Hematopoietic multipotent progenitor cell treated with erythropoietin and hydrocortisone succinate and interleukin-3 and kit ligand, for 15 days (in vitro differentiated cells): ENCODE measurements at places on chromosomes 4 and X.

DNA sequence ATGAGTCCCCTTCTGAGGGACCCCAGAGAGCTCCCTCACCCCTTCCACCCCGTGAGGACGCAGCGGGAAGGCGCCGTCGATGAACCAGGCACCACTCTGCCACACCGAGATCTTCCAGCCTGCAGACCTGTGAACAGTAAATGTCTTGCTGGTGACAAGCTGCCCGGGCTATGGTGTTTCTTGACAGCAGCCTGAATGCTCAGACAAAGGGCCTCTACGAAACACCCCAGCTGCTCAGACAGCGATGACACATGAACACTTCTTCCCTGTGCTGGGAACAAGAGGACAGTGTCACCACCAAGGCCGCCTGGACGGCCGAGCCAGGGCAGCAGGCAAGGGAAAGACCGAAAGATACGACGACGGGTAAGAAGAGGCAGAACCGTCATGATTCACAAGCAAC, 30.6 kb upstream of the GTPBP6 start:
- no peak for DNase-seq

GRCh38 chr4:81030061-81030980, at the start of gene BMP3:
Gene BMP3, plus strand, starts transcription at chr4:81030708. Its CDS starts 577 bp downstream, at chr4:81031285.
- DNase-seq = no peak

DNA sequence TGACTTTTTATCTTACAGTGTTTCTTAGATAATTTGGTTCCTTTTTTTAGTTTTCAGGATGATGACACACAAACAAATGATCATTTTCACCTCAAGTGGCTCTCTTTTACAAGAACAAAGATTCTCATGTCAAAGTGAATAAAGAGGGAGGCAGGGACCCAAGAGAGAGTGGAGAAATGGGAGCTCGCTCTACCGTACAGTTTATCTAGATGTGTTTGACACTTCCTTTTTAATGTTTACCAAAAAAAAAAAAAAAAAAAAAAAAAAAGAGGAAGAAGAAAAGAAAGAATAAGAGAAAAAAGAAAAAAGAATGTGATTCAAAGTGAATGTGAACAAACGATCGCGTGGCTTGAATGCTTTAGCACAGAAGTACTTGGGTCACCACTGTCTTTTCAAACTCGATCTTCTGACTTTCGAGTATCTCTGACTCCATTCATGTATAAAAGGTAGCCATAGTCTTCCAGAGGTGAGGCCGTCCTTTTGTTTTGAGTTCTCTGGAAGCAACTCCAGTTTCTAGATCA, 75.6 kb upstream of the GRXCR1 start:
- DNase-seq = no peak

- no peak for DNase-seq
These were observed 2.1 kb upstream of the GPC4 start for GRCh38 chrX:133417364-133417763.

- DNase-seq = no peak
These were observed 140.4 kb upstream of the WDFY3 start for GRCh38 chr4:85106805-85107336.

DNA sequence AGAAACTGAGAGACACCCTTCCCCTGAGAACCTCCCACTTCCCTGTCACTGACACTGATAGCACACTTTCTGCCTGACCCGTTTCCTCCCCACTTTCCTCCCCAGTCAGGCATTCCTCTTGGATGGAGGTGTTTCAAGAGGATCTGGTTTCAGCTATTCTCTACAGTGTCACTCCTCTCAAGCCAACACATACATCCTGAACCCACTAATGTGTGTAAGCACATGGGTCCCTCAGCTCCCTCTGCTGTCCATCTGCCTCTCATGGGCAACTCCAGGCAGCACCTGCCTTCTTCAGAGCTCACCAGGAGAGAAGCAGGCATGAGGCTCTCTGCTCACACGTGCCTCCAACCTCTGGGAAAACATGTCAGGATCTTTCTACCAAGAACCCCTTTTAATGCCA, 207.6 kb downstream of the NAF1 start:
- no peak for DNase-seq

- no peak for DNase-seq
These were observed 207.3 kb downstream of the MID1IP1 start for GRCh38 chrX:39008549-39008948.

DNA sequence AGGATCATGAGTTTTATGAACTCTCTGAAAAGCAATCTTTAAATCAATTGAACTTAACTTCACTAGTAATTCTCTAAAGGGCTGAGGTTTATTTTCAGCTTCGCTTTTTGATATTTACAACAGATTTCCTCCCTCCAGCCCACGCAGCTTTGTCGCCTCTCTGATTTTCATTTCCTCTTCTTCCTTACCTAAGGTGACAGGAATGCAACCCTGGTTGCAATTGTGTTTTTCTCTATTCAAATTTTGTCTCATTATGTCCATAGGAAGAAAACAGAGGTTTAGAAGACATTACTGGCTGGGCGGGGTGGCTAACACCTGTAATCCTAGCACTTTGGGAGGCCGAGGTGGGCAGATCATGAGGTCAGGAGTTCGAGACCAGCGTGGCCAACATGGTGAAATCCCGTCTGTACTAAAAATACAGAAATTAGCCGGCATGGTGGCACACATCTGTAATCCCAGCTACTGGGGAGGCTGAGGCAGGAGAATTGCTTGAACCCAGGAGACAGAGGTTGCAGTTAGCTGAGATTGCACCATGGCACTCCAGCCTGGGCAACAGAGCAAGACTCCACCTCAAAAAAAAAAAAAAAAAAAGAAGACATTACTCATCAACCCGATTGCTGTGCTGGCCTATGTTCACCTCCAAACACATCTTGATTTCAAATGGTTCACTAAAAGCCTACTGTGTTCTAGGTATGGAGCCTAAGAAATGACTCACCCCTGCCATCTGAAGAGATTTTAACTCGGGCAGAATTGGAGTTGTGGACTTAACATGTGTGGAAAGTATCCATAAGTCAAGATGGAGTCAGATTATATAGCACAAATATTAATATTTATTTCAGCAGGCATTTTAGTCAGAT, 36.8 kb downstream of the VSIG4 start:
- DNase-seq = no peak

DNA sequence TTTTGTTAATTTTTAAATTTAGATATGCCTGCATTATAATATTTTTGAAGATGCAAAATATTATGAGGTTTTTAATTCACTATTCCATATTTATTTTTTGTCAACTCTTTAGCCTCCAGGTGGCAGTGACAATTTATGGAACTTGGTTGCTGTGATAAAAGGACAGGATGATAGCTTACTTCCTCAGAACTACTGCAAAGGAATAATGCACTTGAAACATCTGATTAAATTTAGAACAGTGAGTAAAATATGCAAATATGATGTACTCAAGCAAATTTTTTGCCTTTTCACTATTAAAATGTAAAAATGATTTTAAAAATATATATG, 45.1 kb downstream of the SPATA4 start:
- no peak for DNase-seq

- no peak for DNase-seq
These were observed 7.7 kb downstream of the GAK start for GRCh38 chr4:924107-925096.

GRCh38 chrX:115968436-115969252, 201.9 kb upstream of the AGTR2 start:
- DNase-seq = no peak

DNA sequence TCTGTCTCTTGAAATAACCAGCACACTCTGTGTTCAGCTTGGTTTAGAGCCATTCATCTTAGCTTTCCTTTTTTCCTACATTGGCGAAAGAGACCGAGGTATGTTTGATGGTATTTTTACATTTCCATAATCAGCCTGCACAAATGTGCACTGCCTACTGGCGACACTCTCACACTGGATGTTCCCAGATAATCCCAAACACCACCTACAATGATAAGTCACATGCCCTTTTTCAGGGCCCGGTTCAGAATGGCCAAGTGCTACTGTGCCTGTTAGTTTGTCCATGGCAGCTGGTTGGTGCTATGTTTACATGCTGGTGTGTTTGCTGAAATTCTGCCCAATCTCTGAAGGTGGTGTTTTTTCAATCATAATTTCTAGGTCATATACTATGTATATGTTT, 80.8 kb upstream of the NR3C2 start:
- DNase-seq = no peak

- DNase-seq = no peak
These were observed 851.6 kb downstream of the CENPC start for GRCh38 chr4:66693694-66694093.

GRCh38 chrX:17633546-17633945, 103.7 kb upstream of the SCML1 start:
- no peak for DNase-seq

- DNase-seq = no peak
These were observed 69.2 kb downstream of the ZNF732 start for GRCh38 chr4:236028-236427.

GRCh38 chr4:186623546-186623945, 68.2 kb upstream of the MTNR1A start:
- DNase-seq = no peak

DNA sequence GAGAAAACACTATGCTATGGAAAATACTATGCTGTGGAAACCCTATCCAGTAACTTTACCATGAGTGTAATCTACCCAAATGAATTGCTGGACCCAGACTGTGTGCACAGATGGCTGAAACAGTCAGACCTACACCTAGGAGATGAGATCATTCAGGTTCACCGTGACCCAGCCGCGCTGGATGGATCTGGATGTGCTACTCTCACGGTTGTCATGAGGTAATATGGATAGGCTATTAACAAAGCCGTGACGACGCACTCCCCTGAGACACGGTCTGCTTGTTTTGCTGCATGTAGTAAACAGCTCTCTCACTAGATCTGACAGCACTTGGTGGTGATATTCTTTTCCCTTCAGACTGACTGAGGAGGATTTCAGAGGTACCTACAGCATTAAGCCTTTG, 832.5 kb upstream of the GRID2 start:
- no peak for DNase-seq

- no peak for DNase-seq
These were observed 62.4 kb downstream of the AFF2 start for GRCh38 chrX:148562846-148563245.

- DNase-seq = no peak
These were observed 24.6 kb upstream of the NAP1L2 start for GRCh38 chrX:73239242-73239641.

GRCh38 chr4:46844325-46844917, 64.6 kb downstream of the COX7B2 start:
- peak; percentile 49 for DNase-seq

DNA sequence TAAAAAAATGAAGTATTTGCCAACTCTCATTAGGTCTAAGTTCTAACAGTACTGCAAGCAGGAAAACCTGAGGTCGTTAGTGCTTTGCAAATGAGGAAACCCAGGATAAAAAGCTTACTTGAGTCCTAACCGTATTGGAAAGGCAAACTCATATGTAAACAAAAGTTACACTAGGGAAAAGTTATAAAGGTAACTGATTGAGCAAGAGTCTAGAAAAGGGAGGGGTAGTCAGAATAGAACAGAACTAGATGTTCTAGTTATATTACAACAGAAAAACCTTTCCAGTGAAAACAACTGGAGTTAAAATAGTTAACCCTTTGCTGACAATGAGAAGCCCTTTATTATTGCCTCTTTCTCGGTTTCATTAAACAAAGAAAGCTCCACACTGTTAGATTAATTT, 66.4 kb upstream of the MAOA start:
- DNase-seq = no peak

GRCh38 chr4:76488455-76488854, 53.4 kb downstream of the SHROOM3 start:
- DNase-seq = no peak

DNA sequence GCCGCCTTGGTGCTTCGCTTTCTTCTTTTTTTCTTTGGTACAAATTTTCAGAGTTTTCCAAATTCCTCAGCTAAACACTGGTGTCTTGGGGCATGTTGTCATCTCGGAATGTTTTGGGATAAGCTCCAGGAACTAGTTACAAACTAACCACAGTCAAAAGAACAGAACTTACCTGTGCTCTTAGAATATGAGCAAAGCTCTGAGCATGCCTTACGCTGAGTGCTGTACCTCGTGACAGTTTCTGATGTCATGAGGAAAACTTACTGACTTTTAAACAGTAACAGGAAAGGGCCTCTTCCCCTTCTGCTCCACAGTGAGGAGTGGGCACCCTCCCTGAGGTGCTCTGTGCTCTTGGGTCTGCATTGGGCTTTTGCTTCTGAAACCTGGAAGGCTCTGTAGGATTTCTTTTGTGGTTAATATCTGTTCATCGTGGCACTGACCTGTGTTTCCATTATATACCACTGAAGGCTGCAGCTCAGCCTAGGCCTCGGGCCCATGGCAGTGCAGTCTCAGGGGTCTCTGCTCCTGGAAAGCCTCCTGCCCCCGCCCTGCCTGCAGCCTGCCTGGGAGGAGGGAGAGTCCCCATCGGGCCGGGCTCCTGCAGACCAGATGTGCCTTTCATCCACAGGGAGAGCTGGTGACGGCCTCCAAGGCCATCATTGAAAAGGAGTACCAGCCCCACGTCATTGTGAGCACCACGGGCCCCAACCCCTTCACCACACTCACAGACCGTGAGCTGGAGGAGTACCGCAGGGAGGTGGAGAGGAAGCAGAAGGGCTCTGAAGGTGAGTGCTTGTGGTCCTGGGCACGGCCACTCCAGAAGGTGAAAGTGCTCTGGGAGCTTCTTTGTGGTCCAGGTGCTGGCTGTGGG, 48.7 kb downstream of the NOP14 start:
- DNase-seq = no peak

GRCh38 chr4:92789741-92790140, 486.0 kb downstream of the GRID2 start:
- DNase-seq = no peak

- no peak for DNase-seq
These were observed 5.7 kb downstream of the PSAPL1 start for GRCh38 chr4:7429069-7429416.

GRCh38 chr4:189815404-189816192, 125.1 kb upstream of the FRG1 start:
- no peak for DNase-seq

- no peak for DNase-seq
These were observed 66.2 kb downstream of the BEX3 start for GRCh38 chrX:103442536-103442901.

DNA sequence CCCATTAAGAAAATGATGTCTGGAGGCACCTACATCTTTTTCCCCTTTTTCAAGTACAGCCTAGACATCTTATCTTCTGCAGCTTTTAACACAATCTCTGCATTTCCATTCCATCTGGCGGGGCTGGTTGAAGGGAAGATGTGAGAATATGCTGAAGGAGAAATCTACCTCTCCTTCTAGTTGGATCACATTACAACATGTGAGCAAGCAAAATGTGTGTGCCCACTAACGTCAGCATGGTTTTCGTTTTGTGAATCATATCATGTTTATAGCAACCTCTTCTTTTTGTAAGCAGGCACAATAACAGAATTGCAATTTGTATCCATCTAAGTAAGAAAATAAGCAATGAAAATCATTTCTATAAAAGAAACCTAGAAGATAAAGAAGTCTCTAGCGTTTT, 28.9 kb upstream of the MID1 start:
- DNase-seq = no peak

GRCh38 chr4:31291238-31291637, 571.1 kb downstream of the PCDH7 start:
- no peak for DNase-seq

GRCh38 chr4:24471486-24472160, 112.7 kb downstream of the DHX15 start:
- DNase-seq = no peak

GRCh38 chrX:39580043-39580442, 517.7 kb downstream of the BCOR start:
- no peak for DNase-seq
